ENCODE measurements at places on chromosomes 16 and 17.

DNA sequence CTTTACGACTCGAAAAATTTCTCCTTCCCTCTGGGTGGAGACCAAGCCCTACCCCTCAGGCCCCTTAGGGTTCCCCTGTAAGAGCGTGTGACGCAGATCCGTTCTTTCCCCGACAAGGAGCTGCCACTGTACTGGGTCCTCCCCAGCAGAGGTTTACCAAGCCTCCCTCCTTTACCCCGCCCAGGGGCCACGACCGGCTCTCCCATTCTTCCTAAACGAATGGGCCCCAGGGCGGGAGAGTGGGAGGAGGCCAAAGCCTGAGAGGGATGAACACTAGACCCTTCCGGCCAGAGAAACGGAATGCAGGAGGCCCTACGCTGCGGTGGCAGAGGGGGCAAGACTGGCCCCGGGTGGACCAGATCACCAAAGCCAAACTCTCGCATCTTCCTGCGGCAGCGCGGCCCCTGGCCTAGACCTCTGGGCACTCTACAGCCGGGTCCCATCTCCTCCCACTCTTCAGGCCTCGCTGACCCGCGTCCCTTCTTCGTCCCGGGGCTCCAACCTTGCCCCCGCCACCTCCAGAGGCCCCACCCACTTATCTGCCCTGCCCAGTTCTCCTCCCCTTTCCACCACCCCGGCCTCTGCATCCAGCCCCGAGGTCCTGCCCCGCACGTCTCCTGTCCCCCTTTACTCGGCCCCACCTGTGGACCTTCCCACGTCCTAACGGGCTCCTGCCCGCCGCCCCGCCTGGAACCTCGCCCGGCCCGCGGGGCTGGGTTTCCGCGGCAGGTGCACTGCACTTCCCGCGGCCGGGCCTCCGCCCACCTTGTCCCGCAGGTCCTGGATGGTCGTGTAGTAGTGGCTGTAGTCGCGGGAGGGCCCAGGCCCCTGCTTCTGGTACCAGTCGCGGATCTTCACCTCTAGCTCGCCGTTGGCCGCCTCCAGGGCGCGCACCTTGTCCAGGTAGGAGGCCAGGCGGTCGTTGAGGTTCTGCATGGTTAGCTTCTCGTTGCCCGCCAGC lies 765 bp downstream of the KRT19 start:
- H3K27ac ChIP-seq: peak overlapping the region; percentile 80
- no peaks in the 10 kb centered on the region for H3K27me3 ChIP-seq
- peak overlapping the region; percentile 50 for H3K4me3 ChIP-seq

- H3K27ac ChIP-seq: no peak overlapping the region
- DNase-seq: no peak
- H3K36me3 ChIP-seq: no peaks in the 10 kb centered on the region
- no peaks in the 10 kb centered on the region for H3K4me1 ChIP-seq
- no peaks in the 10 kb centered on the region for H3K27me3 ChIP-seq
These were observed 412.1 kb downstream of the RBFOX1 start for GRCh38 chr16:7744546-7745264.

- no peak overlapping the region for H3K4me3 ChIP-seq
- H3K27me3 ChIP-seq: no peaks in the 10 kb centered on the region
- DNase-seq: no peak
- no peak overlapping the region for H3K27ac ChIP-seq
These were observed 55.0 kb downstream of the MEAK7 start for GRCh38 chr16:84449156-84450140.

GRCh38 chr17:47697906-47698711 lies 4.1 kb downstream of the TBKBP1 start:
- no peaks in the 10 kb centered on the region for H3K27me3 ChIP-seq
- no peak overlapping the region for H3K4me3 ChIP-seq
- peaks cover 13% of the 10 kb centered on the region for H3K4me1 ChIP-seq
- H3K36me3 ChIP-seq: no peaks in the 10 kb centered on the region
- H3K27ac ChIP-seq: no peak overlapping the region

DNA sequence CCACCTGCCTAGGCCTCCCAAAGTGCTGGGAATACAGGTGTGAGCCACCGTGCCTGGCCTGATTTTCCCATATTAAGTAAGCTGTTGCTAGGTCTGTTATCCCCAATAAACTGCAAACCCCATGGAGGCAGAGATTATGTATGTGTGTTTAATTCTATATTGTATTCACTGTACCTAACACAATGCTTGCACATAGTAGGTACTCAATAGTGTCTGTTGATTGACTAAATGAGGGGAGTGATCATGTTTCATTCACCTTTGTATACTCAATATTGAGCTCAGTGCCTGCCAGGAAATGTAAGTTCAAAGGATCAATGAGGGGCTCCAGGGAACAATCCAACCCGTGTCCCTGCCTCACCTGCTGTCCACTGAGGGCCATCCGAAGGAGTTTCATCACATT lies 14.6 kb upstream of the GGA2 start:
- no peak overlapping the region for H3K27ac ChIP-seq
- no peak overlapping the region for H3K4me3 ChIP-seq
- no peaks in the 10 kb centered on the region for H3K4me1 ChIP-seq
- no peaks in the 10 kb centered on the region for H3K27me3 ChIP-seq
- DNase-seq: no peak

DNA sequence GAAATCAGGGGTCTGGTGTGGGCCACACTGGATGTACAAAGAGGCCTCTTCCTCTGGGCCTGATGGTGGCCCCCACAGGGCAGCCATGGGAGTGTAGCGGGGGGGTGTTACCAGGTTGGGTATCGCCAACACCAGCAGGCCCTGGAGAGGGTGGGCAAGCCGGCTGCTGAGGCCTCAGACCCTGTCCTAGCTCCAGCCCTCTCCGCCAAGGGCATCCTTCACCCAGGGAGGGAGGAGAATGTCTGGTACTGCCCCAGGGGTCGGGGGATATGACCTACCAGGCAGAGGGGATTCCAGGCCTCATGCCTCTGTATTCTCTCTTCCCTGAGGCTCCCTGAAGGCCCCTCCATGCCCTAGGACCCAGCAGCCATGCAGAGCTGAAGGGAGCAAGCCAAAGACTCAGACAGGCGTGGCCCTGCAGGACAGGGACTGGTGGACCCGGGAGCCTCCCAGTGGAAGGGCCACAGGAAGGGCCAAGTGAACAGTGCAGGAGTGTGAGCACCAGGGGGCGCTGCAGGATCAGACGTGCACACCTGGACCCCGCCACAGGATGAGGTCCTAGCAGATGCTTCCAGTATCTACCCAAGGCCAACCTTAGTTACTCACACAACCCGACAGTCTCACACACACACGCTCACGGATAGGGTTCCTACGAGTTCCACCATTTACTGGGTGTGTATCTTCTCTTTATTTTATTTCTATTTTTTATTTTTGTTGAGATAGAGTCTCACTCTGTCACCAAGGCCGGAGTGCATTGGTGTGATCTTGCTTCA lies 10.9 kb upstream of the CES4A start:
- DNase-seq: peak; percentile 88
- no peak overlapping the region for H3K27ac ChIP-seq
- H3K4me1 ChIP-seq: no peaks in the 10 kb centered on the region
- no peaks in the 10 kb centered on the region for H3K27me3 ChIP-seq

DNA sequence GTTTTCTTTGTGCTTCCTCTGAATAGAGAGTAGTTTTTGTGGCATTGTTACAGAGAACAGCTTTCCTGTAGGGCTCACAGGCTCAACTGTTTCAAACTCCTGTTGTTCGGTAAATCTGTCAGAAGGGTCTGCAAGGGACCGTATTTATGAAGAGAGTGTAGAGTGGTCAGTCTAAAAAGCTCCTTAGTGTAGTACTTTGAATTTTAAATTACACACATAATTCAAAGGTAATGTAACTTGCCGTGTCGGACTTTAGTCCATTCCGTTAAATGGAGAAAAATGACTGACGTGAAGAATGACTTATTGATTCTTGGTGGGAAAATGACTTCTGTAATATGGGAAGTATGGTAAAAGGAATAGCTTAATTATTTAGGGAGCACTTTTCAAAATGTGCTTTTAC lies 190.9 kb downstream of the WWOX start:
- no peaks in the 10 kb centered on the region for H3K27me3 ChIP-seq
- H3K27ac ChIP-seq: no peak overlapping the region
- DNase-seq: no peak
- H3K4me1 ChIP-seq: peaks cover 4% of the 10 kb centered on the region

- H3K27ac ChIP-seq: no peak overlapping the region
- no peak for DNase-seq
- peaks cover 43% of the 10 kb centered on the region for H3K4me1 ChIP-seq
These were observed 2.6 kb downstream of the KAT2A start for GRCh38 chr17:42118545-42118944.

DNA sequence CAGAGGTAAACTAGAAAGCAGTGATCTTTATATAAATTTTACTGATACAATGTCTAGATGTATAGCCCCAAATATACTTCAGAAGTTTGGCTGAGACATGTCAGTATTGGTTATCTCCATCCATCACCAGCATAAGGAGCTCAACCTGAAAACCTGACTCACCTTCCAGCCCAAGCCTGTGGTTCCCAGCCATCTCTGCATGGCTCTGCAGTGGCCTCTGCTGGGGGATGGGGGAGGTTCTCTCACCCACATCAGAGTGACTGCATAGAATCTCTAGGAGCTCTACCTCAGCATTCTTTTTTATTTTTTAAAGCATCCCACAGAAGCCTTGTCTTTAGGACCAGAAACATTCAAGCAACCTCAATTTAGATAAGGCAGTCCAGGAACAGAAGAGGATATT lies 27.3 kb downstream of the USP7 start:
- no peak for DNase-seq
- peaks cover 28% of the 10 kb centered on the region for H3K4me1 ChIP-seq
- H3K27me3 ChIP-seq: no peaks in the 10 kb centered on the region
- H3K4me3 ChIP-seq: no peak overlapping the region
- H3K36me3 ChIP-seq: no peaks in the 10 kb centered on the region
- H3K27ac ChIP-seq: no peak overlapping the region

GRCh38 chr17:56583772-56584171 lies 9.7 kb upstream of the NOG start:
- no peaks in the 10 kb centered on the region for H3K27me3 ChIP-seq
- no peak overlapping the region for H3K4me3 ChIP-seq
- H3K27ac ChIP-seq: no peak overlapping the region
- no peaks in the 10 kb centered on the region for H3K4me1 ChIP-seq

- peaks cover 8% of the 10 kb centered on the region for H3K4me1 ChIP-seq
- H3K4me3 ChIP-seq: no peak overlapping the region
- DNase-seq: no peak
- no peaks in the 10 kb centered on the region for H3K27me3 ChIP-seq
- H3K36me3 ChIP-seq: no peaks in the 10 kb centered on the region
- H3K27ac ChIP-seq: no peak overlapping the region
These were observed 49.9 kb upstream of the MAP3K14 start for GRCh38 chr17:45366691-45367090.

GRCh38 chr17:70242781-70243437 lies 73.6 kb downstream of the KCNJ2 start:
- no peak overlapping the region for H3K4me3 ChIP-seq
- H3K4me1 ChIP-seq: no peaks in the 10 kb centered on the region
- H3K27me3 ChIP-seq: no peaks in the 10 kb centered on the region
- H3K27ac ChIP-seq: no peak overlapping the region

DNA sequence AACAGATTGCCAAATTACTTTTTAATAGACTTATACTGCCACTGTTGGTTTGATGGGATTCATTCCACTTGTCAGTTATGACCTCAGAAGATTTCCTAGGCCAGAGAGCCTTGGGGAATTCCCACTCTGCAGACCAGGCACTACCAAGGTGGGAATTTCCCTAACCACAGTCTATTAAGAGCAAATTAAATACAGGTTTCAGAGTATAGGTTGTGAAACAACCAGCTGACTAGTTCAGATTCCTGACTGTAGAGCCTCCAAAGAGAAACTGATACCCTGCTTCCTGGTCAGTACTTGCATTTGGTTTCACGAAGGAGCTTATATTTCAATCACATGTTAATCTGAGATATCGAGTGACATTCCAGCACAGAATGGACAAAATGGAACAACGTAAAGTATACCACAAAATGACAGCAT lies 186.5 kb downstream of the STX8 start:
- H3K27ac ChIP-seq: no peak overlapping the region
- no peaks in the 10 kb centered on the region for H3K27me3 ChIP-seq
- H3K4me3 ChIP-seq: no peak overlapping the region
- H3K36me3 ChIP-seq: no peaks in the 10 kb centered on the region

DNA sequence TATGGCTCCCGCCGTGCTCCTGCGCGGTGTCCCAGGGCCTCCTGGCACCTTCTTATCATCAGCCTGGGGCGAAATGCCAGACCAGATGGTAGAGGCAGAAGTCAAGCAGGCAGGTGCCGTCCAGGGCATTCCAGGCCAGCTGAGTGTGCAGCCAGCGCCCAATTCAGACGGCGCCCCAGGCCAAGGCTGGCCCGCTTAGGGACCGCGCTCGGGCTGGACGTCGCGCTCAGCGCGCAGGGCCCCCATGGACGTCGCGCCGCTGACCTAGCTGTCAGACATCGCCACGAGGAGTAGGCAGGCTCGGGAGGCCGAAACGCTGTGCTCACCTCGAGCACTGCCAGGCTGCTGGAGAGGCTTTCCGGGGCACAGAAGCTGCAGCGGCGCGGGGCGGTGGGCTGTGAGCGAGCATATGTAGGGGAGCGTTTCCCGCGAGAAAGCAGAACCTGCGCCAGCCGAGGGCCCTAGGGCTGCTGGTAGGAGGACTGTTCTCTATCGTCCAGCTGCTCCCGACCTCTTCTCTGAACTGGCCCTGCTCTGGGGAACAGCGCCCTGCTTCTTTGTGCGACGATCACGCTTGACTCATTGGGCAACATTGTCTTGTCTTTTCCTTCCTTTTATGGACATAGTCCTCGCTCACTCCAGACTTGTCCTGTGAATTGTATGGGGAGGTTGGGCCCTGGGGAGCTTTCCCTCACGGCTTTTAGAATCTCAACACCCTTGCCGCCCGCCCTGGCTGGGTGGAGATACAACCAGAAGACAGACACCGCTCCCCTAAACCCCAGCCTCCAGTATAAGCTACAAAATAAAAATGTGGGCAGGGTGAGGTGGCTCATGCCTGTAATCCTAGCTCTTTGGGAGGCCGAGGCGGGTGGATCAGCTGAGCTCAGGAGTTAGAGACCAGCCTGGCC lies 8.4 kb upstream of the CA4 start:
- no peak for DNase-seq
- H3K27me3 ChIP-seq: peaks cover 67% of the 10 kb centered on the region
- H3K4me1 ChIP-seq: peaks cover 44% of the 10 kb centered on the region
- H3K36me3 ChIP-seq: no peaks in the 10 kb centered on the region
- no peak overlapping the region for H3K27ac ChIP-seq
- H3K4me3 ChIP-seq: no peak overlapping the region

DNA sequence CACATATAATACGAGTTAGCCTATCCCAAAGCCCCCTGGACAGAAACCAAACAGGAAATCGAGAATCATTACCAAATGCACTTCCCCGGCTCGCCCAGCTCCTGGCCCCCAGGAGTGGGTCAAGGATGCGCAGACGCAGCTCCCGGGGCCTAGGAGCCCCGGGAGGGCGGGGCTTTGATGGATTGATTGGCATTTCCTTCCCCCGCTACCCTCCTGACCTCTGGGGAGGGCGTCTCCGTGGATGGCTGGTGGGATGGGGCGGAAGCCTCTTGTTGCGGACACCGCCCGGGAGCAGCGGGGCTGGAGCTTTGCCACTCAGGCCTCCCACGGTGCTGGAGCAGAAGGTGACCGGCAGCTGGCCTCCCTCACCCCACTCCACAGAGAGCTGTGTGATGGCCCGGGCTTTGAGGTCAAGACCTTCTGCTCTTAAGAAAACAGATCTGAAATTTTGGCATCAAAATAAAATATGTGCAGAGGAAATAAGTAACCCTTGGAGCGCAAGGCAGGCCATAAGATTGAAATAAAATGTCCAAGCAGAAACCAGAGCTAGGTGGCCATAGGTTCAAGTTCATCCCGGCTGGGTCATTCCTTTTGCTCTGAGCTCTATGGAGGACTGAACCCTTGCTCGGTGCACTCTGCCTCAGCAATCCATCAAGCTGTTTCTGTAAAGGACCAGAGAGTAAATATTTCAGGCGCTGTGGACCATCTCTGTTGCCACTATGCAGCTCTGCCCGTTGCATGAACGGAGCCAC lies 262.3 kb downstream of the SOX9 start:
- H3K36me3 ChIP-seq: no peaks in the 10 kb centered on the region
- no peak overlapping the region for H3K4me3 ChIP-seq
- no peak overlapping the region for H3K27ac ChIP-seq
- H3K4me1 ChIP-seq: no peaks in the 10 kb centered on the region
